ENCODE measurements at places on chromosomes 11 and 22. TPM values are rescaled to one million over a fixed set of nuclear protein-coding genes. Genes with fewer than 3 reads are reported as not detected.

DNA sequence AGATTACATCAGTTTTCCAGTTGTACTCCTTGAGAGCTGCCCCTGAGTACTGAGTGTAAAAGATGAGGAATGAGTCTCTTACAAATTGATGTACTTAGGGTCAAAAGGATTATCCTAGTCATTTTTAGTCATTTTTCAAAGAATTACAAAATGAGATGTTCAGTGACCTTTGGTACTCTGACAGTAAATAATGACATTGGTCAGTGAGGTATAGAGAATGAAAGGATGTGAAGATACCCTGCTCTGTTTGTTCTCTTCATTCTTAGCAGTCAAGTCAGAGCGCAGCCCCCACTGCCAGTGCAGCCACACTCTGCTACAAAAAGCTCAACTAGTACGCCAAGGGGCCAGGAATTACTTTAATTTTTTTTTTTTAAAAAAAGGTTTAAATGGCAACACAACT lies 4.1 kb upstream of the ESAM start:
- DNase-seq = no peak

DNA sequence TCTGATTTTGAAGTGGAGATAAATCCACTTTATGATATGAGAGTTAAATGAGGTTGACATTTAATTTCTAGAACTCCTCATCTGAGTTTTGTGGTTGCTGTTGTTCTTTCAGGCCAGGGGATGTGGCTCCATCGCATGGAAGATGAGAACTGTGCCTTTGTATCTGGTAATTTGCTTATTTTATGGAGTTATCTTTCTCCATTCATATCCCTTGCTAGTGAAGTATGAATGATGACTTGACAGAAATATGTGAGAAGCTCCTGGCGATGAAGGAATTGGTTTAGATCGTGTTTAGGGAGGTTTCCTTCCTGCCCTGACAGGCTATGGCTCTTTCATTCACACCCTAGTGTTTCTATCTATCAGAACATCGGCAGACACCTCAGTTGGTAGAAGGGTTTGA lies 393.7 kb downstream of the ETS1 start:
- DNase-seq = no peak

DNA sequence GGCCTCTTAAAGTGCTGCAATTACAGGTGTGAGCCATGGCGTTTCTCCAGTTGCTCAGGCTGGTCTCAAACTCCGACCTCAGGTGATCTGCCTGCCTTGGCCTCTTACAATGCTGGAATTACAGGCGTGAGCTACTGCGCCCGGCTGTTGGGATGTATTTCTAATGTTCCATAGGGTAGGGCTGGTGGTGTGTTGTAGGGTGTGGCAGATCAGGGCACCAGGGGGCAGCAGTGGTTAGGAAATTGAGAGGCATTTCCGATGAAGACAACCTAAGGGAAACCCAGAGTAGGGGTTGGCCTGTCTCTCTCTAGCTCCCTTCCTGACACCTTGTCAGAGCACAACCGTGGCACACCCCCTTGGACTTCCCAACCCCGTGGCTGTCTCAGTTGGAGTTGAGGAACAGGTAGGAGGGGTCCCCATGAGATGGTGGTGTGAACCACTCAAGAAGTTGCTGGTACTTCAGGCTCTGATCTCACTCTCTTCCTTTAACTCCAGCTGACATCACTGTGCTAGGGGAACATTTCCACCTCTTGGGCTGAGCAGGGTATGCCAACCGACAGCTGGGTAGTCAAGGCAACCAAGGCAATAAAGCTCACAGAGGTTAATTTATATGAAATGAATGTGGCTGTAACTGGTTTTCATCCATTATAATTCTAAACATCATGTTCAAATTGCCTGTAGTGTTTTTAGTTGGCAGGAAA lies 33.0 kb downstream of the YWHAH start:
- peak; percentile 40 for DNase-seq

DNA sequence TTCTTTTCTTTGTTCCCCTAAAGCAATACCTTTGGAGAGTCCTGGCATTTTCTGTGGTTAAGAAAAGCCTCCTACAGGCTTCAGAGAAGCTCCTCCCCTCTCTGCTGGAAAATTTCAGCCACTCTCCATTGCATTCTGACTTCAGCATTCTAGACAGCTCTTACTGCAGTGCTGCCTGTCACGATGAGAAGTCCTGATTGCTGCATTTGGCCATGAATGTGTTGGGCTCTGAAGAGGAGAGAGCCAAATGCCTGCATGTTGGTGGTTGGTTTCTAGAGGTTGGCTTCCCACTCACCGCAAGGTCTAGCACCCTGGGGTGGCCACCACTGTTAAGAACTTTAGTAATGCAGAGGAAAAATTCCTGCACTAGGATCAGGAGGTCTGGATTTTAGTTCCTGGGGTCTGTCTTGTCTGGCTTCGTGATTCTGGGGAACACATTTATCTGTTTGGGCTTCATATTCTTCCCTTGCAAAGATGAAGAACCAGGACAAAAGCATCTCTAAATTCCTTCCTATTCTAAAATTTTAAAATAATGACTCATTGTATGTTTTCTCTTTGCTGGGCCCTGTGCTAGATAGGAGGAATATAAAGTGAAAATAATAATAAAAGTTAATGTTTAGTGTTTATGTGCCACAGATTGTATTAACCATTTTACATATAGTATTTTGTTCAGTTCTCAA lies 38.1 kb downstream of the COA4 start:
- DNase-seq = no peak

Gene RAG2
- polyA plus RNA-seq = 1.00 TPM

Gene PGR
- polyA plus RNA-seq = 0.08 TPM

Gene OR8G1
- not detected for polyA plus RNA-seq

GRCh38 chr11:42524534-42525227 lies 787.1 kb upstream of the API5 start:
- peak; percentile 78 for DNase-seq

Gene GNG3
- polyA plus RNA-seq = 1.5 TPM

GRCh38 chr11:92890846-92891245 lies 78.6 kb upstream of the MTNR1B start:
- DNase-seq = no peak

- no peak for DNase-seq
These were observed 11.8 kb upstream of the WDR74 start for GRCh38 chr11:62850911-62851806.

DNA sequence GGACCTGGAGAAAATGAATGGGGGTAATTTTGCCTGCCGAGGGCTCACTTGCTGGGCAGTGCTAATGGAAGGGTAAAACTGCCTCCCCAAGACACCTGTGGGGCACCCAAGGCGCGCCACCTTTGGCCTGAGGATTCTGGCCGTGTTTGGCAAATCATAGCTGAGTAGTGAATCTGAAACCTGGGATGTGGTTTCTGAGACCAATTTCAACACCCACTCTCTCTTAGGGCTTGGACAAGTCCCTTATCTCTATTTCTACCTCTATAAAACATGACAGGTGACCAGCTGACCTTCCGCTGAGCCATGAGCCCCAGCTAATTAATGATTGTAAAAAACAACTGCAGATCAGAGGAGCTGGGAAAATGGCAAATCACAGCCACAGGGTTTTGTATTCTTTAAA lies 1.5 kb upstream of the PACSIN3 start:
- no peak for DNase-seq

GRCh38 chr11:112831969-112832766 lies 129.1 kb upstream of the NCAM1 start:
- DNase-seq = no peak

DNA sequence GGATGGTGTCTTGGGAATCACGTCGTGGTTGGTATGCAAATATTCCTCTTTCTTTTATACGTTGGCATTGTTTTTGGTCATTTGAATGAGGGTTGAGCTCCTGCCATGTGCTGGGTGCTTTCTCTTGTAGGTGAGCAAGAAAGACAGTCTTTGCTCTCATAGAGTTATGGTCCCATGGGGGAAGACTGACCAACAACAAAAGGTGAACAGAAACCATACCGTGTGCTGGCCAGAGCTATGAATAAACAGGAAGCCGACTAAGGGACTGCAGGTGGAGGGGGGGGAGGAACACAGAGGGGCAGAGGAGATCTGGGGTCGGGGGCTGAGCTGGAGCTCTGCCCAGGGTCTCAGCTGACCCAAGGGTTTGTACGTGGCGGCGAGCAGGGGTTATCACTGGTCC lies 245.3 kb downstream of the CTTN start:
- DNase-seq = no peak

Gene CRACR2B
- 13.5 TPM for polyA plus RNA-seq

Gene RPUSD4
- 30.7 TPM for polyA plus RNA-seq

GRCh38 chr22:25680956-25681355 lies 61.0 kb upstream of the MYO18B start:
- no peak for DNase-seq

- DNase-seq = no peak
These were observed 33.1 kb downstream of the HIPK3 start for GRCh38 chr11:33290319-33290718.

Gene CCDC81
- 1.1 TPM for polyA plus RNA-seq

Gene VSIG10L2
- not detected for polyA plus RNA-seq

Gene RIC3
- 14.5 TPM for polyA plus RNA-seq

- DNase-seq = no peak
These were observed 98.0 kb upstream of the TBCEL start for GRCh38 chr11:120925944-120926343.

DNA sequence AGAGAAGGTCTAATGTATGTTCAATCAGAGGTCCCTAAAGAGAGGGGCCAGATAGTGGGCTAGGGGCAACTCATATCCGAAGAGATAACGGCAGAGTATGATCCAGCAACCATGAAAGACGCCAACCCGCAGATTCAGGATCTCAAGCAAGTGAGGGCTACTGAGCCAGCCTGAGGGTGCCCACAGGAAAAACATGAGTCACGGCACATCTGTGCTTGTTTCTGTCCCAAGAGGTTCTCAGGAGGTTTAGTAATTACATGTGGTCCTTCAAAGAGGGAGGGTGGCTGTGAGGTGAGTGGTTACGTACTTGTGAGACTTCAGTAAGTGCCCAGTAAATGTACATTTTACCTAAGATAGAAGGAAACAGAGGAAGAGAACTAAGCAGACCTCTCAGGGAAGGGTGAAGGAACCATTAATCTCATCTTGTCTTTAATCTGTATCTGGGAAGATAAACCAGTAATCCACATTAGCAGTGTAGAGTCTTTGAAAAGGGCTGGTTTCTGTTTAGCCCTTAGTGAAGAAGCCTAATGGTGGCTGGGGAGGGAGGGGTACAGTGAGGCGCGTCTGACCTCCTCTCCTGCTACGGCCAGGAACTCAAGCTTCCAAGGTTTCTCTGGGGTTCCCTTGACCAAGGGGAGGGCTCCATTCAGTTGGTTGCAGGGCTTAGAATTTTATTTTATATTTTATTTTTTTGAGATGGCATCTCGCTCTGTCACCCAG lies 10.2 kb downstream of the SIRT3 start:
- no peak for DNase-seq

DNA sequence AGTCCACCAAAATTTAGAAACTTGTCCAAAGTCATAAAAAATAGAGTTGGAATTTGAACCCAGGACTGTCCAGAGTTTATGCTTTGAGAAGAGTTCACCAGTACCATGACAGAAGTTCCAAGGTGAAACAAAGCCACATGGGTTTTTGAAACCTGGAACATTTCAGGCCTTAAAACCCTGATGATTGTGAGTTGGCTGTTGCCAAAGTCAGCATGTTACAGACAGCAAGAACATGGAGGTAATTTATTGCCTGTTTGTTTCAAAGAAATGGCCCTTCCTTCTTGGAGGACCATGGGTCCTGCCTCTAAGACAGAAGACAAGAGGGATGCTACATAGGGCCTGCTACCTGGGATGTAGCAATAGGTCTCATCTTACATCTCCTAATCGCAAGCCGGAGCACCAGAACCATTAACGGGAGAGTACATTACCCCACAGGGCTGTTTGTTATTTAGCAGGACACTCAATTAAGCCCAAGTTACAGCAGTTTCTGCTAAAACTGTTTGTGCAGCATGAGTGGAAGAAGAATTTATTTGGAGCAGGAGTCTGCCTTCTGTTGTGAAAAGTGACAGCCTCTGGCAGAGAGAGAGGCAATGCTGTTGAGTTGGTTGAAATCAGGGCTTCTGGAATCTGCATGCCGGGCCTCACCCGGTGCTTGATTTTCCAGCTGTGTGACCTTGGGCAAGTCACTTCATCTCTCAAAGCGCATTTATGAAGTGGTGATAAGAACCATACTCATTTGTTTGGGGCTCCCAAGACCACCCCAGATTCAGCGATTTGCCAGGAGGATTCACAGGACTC lies 136.2 kb downstream of the LDLRAD3 start:
- DNase-seq = no peak

Gene SYT7
- polyA plus RNA-seq = 4.7 TPM

DNA sequence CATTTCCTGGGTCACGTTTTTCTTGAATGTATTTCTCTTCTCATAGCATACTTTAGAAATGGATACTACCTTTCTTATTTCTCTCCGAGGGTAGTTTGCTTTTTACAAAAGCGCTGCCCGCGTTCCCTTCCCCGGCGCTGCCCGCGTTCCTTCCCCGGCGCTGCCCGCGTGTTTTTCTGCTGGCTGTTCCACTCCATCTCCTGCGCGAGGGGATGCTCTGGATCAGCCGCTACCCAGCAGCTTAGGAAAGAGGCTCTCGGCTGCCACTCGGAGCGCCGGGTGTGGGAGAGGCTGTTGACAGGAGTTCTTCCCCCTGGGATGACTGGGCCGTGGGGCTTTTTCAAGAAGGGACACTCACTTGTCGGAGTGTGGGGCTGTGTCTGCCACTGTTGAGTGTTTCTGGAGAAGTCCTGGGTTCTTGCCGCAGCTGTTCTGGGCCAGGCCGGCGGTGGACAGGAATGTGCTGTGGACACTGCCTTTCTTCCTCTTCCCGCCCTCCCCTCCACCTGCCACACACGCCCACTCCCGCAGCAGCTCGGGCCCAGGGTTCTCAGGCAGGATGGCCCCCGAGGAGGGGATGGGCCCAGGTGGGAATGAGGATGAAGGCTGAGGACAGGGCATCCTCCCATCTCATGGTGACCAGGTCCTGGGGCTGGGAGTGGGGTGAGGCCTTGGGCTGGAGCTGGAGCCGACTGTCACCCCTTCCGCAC lies 30.6 kb downstream of the GLB1L2 start:
- no peak for DNase-seq

GRCh38 chr22:36713436-36713835 lies 9.9 kb upstream of the CACNG2 start:
- DNase-seq = no peak

DNA sequence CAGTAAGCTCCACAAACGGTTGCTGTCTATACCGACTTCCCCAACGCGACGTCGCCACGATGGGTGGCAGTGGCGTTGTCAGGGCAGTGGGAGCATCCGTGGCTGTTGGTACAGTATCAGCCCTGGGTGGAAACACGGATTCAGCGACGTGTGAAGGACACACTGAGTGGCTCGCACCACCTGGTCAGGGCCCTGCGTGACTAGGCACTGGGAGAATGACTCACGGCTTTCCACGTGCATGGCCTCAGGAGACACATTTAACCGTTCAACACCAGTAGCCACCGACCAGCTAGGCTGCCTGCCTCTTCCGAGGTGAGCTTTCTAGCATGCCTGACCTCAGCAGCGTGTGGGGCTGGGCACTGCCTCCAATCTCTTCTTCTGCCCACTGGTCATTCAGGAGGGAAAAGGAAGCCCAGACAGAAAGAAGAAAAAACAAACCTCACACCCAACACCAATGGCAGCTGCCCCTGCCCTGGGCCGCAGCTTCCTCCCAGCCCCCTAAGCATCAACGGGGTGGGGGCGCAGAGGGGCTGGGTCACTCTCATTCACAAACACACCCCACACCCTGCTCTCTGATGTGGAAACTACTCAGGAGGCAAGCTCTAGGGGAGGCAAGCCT lies 59.0 kb downstream of the MYH9 start:
- DNase-seq = no peak

Gene GGT5
- polyA plus RNA-seq = 16.6 TPM

Gene MCAM
- 53.1 TPM for polyA plus RNA-seq

- DNase-seq = no peak
These were observed 319.2 kb upstream of the CNTN5 start for GRCh38 chr11:98701541-98701940.

Gene NEFH
- 7.9 TPM for polyA plus RNA-seq

Gene CCDC117
- 49.3 TPM for polyA plus RNA-seq

Gene LAYN
- 7.0 TPM for polyA plus RNA-seq

Gene GLYAT
- 199 TPM for polyA plus RNA-seq

All from right renal pelvis (tissue), 4 donors.